ENCODE measurements at places on chromosomes 5 and 9. TPM values are rescaled to one million over a fixed set of nuclear protein-coding genes. Genes with fewer than 3 reads are reported as not detected.

GRCh38 chr9:20996809-20997208, 34.6 kb downstream of the HACD4 start:
- H3K27me3 ChIP-seq: no peaks in the 10 kb centered on the region
- H3K4me1 ChIP-seq: no peaks in the 10 kb centered on the region
- H3K27ac ChIP-seq: no peak overlapping the region
- peaks cover 2% of the 10 kb centered on the region for H3K36me3 ChIP-seq

DNA sequence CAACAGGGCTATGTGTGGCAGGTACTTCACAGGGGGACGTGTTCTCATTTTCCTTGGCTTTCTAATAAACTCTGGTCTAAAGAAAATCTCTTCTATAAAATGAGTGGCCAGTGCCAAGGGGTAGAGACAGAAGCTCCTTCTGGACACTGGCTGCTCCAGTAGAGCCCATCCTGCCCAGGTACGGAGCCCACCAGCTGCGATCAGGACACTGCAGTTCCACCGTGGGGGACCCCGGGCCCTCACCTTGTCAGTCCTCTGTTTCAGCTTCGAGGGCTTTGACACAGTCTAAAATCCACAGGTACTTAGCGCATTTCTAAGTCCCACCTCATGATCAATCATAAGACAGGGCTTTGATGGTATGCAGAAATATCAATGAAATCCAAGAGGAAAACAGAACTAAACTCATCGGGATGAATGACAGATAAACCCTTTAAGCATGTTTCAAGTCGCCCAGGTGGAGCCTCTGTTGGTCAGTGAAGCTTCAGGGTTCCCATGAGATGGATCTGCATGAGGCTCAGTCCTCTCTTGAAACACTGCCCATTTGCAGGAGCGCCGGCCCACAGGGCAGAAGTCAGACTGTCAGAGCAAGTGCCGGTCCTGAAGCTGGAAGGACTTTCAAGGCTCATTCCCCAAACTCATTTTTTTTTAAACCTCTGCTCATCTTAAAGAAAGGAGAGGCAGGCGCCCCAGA, 20.3 kb upstream of the TERT start:
- DNase-seq: no peak
- peaks cover 17% of the 10 kb centered on the region for H3K4me1 ChIP-seq
- H3K27ac ChIP-seq: no peak overlapping the region

GRCh38 chr5:57855831-57856230, 373.2 kb upstream of the ACTBL2 start:
- H3K4me1 ChIP-seq: no peaks in the 10 kb centered on the region
- no peak overlapping the region for H3K27ac ChIP-seq
- no peak overlapping the region for H3K4me3 ChIP-seq
- no peaks in the 10 kb centered on the region for H3K27me3 ChIP-seq

The PHF24 gene
- 0.17 TPM for total RNA-seq

The PRLR gene
- total RNA-seq: 24.8 TPM

The KCTD16 gene
- under 0.01 TPM for total RNA-seq

The OR1K1 gene
- not detected for total RNA-seq

DNA sequence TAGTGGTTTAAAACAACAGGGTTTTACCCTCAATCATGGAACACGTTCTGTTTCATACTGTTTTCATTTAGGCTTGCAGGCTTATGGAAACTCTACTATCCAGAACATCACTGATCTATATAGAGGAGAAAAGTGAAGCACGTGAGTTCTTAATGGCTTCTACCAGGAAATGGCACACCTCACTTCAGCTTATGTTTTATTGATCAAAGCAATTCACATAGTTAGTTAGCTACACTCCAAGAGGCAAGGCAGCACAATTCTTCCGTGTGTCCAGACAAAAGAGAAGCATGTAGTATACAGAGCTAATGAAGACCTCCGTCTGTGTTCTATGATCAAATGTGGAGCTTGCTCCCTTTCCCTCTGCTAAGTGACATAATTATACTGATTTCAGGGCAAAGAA, 353.3 kb upstream of the CD180 start:
- no peak overlapping the region for H3K27ac ChIP-seq
- no peak overlapping the region for H3K4me3 ChIP-seq
- DNase-seq: no peak
- H3K36me3 ChIP-seq: no peaks in the 10 kb centered on the region
- H3K27me3 ChIP-seq: no peaks in the 10 kb centered on the region

The ZNF608 gene
- total RNA-seq: 3.9 TPM

DNA sequence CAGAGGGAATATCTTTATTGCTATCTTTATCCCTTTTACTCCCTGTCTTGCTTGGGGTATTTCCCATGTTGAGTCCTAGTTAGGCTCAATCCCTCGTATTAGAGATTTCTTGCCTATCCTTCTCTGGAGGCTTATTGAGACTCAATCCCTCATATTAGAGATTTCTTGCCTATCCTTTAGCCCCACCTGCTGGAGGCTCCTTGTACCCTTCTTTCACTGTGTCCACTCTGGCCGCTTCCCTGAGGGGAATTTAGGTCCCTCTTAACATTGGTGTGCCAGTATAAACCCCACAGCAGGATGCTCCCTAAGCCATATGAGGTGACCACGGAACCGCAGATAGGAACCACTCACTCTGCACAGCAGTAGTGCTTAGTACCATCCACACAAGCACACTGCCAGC, 110.7 kb upstream of the MAMDC2 start:
- no peaks in the 10 kb centered on the region for H3K4me1 ChIP-seq
- H3K36me3 ChIP-seq: no peaks in the 10 kb centered on the region
- no peak for DNase-seq

The SCGB3A2 gene
- total RNA-seq: not detected

The HTR4 gene
- 1.8 TPM for total RNA-seq

- no peaks in the 10 kb centered on the region for H3K4me1 ChIP-seq
- no peak overlapping the region for H3K27ac ChIP-seq
- no peak for DNase-seq
- H3K4me3 ChIP-seq: no peak overlapping the region
Observed at GRCh38 chr9:130817914-130818313, 17.1 kb upstream of the ABL1 start.

DNA sequence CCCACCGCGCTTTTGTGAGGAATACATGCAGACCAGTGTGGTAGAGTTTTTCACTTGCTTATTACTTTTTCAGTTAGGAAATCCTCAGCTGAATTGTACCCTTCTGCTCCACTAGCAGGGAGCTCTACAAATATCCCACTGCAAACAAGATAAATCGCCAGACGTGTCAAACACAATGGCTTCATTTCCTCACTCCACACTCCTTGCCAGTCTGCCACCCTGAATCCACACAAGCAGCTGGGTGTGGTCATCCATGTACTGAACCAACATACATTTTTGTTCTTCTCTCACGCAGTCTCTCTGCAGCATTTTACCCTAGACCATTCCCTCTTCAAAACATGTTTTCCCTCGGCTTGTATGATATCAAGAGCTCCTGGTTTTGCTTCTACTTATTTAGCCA, 3.7 kb upstream of the ROR2 start:
- no peak overlapping the region for H3K4me3 ChIP-seq
- no peak for DNase-seq
- H3K4me1 ChIP-seq: peaks cover 14% of the 10 kb centered on the region
- H3K27ac ChIP-seq: no peak overlapping the region

DNA sequence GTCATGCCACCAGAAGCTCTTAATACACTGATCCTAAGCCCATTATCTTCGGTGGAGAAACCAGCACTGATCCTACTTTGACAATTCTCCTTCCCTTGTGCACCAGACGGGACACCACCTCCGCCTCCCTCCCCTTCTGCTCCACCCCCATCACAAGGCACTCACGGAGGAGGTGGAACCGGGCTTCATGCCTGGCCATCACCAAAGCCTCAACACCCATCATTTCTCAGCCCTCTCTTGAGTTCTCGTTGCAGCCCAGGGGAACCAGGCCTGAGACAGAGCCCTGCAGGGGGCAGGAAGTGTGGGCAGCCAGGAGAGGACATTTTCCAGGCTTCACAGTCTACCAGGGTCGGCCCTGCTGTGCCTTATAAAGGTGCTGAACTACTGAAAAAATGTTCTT, 160.5 kb downstream of the GOLPH3 start:
- H3K27me3 ChIP-seq: no peaks in the 10 kb centered on the region
- H3K27ac ChIP-seq: no peak overlapping the region
- H3K4me3 ChIP-seq: no peak overlapping the region
- DNase-seq: no peak
- no peaks in the 10 kb centered on the region for H3K4me1 ChIP-seq

The PCDH1 gene
- total RNA-seq: 52.8 TPM

GRCh38 chr5:94745786-94746730, 127.6 kb downstream of the SLF1 start:
- H3K4me1 ChIP-seq: no peaks in the 10 kb centered on the region
- no peak overlapping the region for H3K27ac ChIP-seq
- DNase-seq: no peak
- H3K4me3 ChIP-seq: no peak overlapping the region
- H3K36me3 ChIP-seq: no peaks in the 10 kb centered on the region

- no peak overlapping the region for H3K27ac ChIP-seq
- no peaks in the 10 kb centered on the region for H3K4me1 ChIP-seq
- H3K36me3 ChIP-seq: peaks cover 20% of the 10 kb centered on the region
- no peak for DNase-seq
- H3K4me3 ChIP-seq: no peak overlapping the region
Observed at GRCh38 chr5:154435226-154435625, 10.6 kb upstream of the SAP30L start.

- no peak overlapping the region for H3K4me3 ChIP-seq
- H3K27me3 ChIP-seq: no peaks in the 10 kb centered on the region
- H3K36me3 ChIP-seq: no peaks in the 10 kb centered on the region
- DNase-seq: no peak
- no peak overlapping the region for H3K27ac ChIP-seq
Observed at GRCh38 chr9:5644501-5644900, 15.6 kb downstream of the RIC1 start.

The PARP8 gene
- total RNA-seq: 16.0 TPM

- H3K27me3 ChIP-seq: peaks cover 4% of the 10 kb centered on the region
- DNase-seq: no peak
- H3K4me3 ChIP-seq: no peak overlapping the region
- H3K27ac ChIP-seq: no peak overlapping the region
- no peaks in the 10 kb centered on the region for H3K36me3 ChIP-seq
Observed at GRCh38 chr5:6389397-6389796, 11.1 kb upstream of the MED10 start.

The SH3RF2 gene
- total RNA-seq: 1.9 TPM

- no peak overlapping the region for H3K4me3 ChIP-seq
- H3K4me1 ChIP-seq: no peaks in the 10 kb centered on the region
- H3K36me3 ChIP-seq: no peaks in the 10 kb centered on the region
- no peak for DNase-seq
- H3K27ac ChIP-seq: no peak overlapping the region
Observed at GRCh38 chr5:4356201-4356600, 760.6 kb downstream of the IRX1 start.

DNA sequence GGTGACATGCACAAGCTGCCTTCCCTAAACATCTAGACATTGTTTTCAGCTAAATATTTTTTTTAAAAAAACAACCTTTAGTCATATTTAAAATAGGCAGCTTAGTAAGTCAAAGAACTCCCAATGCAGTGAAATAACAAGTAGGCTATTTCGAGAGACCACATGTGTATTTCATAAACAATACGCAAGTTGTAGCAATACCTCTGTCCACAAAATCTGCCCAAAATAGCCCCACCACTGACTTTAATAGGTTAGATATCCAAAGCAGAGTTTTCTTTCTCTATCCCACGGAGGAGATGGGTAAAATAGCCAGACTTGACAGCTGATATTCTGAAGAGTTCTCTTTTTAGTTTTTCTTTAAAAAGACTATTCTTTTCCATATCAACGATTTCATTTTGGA, 1.2 kb downstream of the SLC24A2 start:
- no peaks in the 10 kb centered on the region for H3K36me3 ChIP-seq
- H3K27me3 ChIP-seq: peaks cover 3% of the 10 kb centered on the region
- H3K27ac ChIP-seq: no peak overlapping the region
- no peak overlapping the region for H3K4me3 ChIP-seq
- no peaks in the 10 kb centered on the region for H3K4me1 ChIP-seq

GRCh38 chr9:86747711-86748110, 199.6 kb downstream of the GAS1 start:
- no peak for DNase-seq
- no peaks in the 10 kb centered on the region for H3K4me1 ChIP-seq
- peaks cover 2% of the 10 kb centered on the region for H3K27me3 ChIP-seq
- H3K27ac ChIP-seq: no peak overlapping the region

DNA sequence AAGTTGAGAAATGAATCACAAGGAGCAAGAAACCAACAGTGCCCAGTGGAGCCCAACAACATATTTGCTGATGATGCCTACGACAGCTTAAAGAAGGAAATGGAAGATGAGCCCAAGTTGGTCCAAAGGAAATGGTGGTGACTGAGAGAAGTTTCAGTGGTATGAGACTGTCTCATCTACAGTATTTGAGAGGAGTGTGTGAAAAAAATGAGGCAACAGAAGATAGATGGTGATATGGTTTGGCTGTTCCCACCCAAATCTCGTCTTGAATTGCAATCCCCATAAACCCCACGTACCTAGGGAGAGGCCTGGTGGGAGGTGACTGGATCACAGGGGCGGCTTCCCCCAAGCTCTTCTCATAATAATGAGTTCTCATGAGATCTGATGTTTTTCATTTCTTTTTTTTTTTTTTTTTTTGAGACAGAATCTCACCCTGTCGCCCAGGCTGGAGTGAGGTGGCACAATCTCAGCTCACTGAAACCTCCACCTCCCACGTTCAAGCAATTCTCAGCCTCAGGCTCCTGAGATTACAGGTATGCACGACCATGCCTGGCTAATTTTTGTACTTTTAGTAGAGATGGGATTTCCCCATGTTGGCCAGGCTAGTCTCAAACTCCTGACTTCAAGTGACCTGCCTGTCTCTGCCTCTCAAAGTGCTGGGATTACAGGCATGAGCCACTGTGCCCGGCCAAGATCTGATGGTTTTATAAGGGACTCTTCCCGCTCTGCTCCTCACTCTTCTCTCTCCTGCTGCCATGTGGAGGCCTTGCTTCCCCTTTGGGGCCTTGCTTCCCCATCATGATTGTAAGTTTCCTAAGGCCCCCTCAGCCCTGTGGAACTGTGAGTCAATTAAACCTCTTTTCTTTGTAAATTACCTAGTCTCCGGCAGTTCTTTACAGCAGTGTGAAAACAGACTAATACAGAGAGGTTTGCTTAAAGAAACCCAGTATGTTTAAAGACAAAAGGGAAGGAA, 30.2 kb downstream of the EFCAB9 start:
- H3K4me1 ChIP-seq: no peaks in the 10 kb centered on the region
- H3K27me3 ChIP-seq: no peaks in the 10 kb centered on the region
- no peaks in the 10 kb centered on the region for H3K36me3 ChIP-seq
- DNase-seq: no peak

DNA sequence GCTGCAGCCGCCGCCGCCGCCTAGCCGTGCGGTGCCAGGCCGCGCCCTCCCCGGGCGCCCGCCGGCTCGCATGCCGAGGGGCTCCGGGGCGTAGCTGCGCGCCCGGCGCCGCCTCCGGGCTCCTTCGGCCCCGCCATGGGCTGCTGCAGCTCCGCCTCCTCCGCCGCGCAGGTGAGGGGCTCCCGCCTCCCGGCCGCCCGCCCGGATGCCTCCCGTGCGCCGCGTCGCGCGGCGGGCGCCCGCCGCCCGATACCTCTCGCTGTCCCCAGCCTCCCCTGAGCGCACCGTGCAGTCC, 230 bp downstream of the SLC44A1 start:
- H3K36me3 ChIP-seq: no peaks in the 10 kb centered on the region
- peak overlapping the region; percentile 75 for H3K27ac ChIP-seq
- no peak for DNase-seq
- H3K4me3 ChIP-seq: peak overlapping the region; percentile 88
- peaks cover 5% of the 10 kb centered on the region for H3K4me1 ChIP-seq
- H3K27me3 ChIP-seq: no peaks in the 10 kb centered on the region

Measured in liver (tissue), 10 donors.